ENCODE measurements at places on chromosomes 2 and 18.

DNA sequence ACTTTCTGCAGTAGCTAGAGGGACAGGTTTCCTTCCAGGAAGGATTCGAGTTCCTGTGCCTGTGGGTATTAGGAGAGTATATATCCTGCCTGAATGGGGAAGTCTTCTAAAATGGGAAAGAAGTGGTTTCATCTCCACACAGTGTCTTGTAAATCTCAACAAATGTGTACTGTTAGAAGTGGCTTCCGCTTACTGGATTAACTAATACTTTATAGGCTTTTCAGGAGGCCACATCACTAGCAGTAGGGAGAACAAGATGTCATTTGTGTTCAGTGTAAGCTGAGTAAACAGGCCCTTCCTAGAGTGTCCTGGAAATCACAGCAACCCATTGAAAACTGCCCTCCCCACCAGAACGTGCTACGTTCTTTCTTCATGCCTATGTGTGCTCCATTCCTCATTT lies 12.5 kb upstream of the POLR1B start:
- DNase-seq, result no peak

- no peak for DNase-seq
Measured at GRCh38 chr2:235896061-235896460, 272.1 kb downstream of the GBX2 start.

DNA sequence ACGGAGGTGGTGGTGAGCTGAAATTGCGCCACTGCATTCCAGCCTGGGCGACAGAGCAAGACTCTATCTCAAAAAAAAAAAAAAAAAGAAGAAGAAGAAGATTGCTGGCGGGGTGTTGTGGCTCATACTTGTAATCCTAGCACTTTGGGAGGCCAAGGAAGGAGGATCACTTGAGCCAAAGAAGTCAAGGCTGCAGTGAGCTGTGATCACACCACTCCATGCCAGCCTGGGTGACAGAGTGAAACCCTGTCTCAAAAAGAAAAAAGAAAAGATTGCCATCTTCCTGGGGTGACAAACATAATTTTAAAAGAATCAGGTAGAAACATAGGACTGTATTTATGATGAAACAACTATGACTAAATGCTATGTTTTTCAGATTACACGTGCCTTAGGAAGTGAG lies 55.1 kb upstream of the EML4 start:
- no peak for DNase-seq

GRCh38 chr18:2997846-2998564 lies 14.9 kb downstream of the LPIN2 start:
- no peak for DNase-seq

- no peak for DNase-seq
Measured at GRCh38 chr2:137893145-137893544, 71.1 kb upstream of the HNMT start.

DNA sequence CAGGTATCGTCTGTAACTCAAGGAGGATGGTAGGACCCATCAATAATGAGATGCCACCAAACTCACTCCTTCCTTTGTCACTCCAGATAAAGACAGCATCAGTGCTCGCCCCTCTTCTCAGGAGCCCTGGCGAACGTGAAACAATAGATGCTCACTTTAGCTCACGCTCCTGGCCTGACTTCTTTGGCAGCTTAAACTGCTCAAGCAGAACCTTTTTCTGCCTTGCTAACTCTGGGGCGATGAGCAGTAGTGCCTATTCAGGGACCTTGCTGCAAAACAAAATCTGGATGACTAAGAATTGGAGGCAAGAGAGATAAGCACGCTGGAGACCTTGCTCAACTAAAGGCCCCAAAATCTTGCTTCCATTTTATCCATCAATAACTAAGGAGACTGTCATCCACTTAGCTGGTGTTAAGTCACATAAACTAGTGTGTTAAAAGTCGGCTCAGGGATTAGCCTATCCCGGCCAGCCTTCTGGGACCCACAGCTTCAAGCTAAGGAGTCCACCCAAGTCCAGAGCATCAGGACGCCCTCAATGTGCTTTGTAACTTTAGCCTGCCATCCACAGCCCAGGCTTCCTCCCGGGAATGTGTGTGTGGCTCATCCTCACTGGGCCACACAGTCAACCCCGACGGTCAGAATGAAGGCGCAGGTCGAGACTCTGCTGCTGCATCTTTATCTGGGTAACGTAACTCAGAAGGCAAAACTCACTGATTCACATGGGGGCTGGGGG lies 38.9 kb downstream of the ZNF516 start:
- DNase-seq, result no peak

GRCh38 chr18:6009756-6010155 lies 114.4 kb upstream of the TMEM200C start:
- DNase-seq, result no peak

DNA sequence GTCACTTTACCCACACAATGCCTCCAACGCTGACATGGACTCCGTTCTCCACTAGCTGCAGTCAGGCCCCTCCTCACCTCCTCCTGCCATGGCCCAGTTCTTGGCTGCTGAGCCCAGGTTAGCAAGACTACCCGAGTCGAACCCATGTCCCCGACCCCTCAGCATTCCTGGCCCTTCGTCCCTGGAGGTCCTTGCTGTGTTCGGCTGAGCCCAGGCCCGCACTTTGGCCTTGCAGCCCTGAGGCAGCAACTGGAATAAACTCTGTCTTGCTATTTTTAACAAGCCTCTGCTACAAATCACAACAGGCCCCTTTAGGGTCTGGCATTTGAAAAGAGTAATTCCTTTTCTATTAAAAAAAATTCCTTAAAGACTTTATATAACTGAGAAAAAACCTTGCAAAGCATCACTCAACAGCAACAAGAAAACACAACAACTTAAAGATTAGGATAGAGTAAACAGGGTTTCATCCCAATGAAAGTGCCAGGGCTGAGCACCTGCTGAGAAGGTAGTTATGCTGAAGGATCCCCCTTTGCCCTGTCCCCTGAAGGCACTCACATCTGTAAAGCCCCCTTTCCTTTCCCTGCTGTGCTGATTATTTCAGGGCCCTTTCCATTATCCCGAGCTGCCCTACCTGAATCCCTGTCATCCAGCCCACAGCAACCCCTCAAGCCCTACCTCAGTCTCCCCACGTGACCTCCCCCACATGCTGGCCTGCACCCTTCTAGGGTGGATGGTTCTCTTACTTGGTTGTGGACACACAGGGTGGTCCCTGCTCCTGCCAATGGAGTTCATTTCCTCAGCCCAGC lies 120.0 kb upstream of the SNTG2 start:
- DNase-seq, result no peak

- no peak for DNase-seq
Measured at GRCh38 chr18:41917181-41917580, 37.9 kb upstream of the PIK3C3 start.

GRCh38 chr2:144479138-144479537 lies 40.8 kb downstream of the ZEB2 start:
- DNase-seq, result no peak

GRCh38 chr2:85593023-85593422 lies 2.5 kb upstream of the RNF181 start:
- no peak for DNase-seq

DNA sequence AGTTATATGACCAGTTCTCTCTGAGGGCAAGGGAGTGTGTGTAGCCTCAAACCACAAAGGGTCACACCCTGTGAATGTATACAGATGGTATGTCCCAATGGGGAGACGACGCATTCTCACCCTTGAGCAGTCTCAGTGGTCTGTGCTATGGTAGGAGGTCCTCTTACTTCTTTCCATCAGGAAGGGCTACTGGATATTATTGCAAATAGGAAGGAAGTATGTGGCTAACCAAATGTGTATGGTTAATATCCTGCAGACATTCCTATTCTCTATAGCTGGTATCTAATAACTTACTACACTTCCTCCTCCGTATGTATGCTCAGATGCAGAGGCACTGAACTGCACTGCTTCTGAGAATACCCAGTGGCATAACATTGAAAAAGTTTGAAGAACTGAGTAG lies 306.7 kb upstream of the CCDC68 start:
- DNase-seq, result no peak

GRCh38 chr2:17375262-17375661 lies 143.0 kb downstream of the RAD51AP2 start:
- DNase-seq, result no peak

- no peak for DNase-seq
Measured at GRCh38 chr2:32235315-32235714, 29.4 kb downstream of the NLRC4 start.

GRCh38 chr18:32446780-32447179 lies 23.9 kb downstream of the GAREM1 start:
- no peak for DNase-seq

- DNase-seq, result no peak
Measured at GRCh38 chr2:157971702-157972101, 95.6 kb upstream of the ACVR1 start.

DNA sequence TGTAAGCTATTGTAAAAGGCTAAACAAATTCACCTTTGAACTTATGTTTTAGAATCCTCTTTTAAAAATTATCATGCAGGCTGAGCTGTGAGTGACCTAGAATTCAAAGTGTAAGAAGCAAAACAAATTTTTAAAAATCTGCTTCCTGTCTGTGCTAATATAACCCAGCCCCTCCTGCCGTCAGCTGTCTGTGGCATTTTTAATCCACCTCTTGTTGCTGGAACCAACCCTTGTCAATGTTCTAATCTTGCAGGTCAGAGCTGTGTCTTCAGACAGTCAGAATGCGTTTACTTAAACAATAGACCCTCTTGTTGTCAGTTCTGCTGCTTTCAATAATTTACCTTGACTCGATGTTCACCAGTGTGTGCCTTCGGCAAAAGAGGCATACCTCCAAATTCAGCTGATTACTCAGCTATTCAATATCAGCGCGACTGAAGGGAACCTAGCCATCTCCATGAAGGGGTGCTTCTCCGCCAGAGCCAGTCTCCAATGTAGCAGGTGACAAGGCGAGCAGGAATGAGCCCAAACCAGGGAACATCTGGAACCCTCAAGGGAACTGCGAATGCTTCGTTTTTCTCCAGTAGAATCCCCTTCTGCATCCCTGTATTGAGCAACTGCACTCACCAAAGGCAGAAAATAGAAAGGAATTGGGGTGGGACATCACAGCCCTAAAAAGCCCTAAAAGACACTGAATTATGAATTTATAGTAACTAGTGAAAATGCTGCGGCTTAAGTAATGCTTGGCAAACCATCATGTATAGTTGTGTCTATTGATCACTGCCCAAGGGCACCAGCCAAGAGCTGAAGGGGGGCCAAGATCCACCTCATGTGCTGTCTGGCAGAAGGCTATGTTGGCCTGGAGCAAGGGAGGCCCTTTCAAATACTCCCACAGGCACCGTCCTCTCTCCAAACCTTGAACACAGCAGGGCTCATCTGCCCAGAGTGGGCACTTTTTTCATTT lies 62.5 kb downstream of the LYPD6B start:
- no peak for DNase-seq

DNA sequence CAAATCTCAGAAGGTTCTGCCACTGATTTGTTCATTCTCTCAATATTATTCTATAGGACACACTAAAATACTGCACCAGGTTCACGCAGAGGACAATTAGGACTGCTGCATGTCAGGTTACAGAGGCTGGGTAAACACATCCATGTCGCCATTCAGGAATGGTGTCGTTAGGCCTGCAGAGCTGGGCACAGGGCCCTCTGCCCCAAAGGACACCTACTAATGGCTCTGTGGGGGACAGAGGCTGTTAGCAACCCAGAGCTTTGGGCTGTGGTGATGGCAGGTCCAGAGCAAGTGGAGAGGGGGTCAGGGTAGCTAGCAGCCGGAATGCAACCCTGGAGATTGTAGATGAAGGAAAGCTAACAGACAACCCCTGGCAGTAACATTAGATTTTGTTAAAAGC lies 115.9 kb downstream of the TTC32 start:
- DNase-seq, result no peak

GRCh38 chr2:86632672-86633071 lies 9.0 kb upstream of the RNF103 start:
- no peak for DNase-seq

- DNase-seq, result no peak
Measured at GRCh38 chr2:28347596-28347995, 45.1 kb upstream of the FOSL2 start.

GRCh38 chr18:57188851-57189557 lies 42.1 kb downstream of the BOD1L2 start:
- DNase-seq, result no peak

GRCh38 chr2:237530472-237531433 lies 35.6 kb upstream of the PRLH start:
- DNase-seq, result no peak

DNA sequence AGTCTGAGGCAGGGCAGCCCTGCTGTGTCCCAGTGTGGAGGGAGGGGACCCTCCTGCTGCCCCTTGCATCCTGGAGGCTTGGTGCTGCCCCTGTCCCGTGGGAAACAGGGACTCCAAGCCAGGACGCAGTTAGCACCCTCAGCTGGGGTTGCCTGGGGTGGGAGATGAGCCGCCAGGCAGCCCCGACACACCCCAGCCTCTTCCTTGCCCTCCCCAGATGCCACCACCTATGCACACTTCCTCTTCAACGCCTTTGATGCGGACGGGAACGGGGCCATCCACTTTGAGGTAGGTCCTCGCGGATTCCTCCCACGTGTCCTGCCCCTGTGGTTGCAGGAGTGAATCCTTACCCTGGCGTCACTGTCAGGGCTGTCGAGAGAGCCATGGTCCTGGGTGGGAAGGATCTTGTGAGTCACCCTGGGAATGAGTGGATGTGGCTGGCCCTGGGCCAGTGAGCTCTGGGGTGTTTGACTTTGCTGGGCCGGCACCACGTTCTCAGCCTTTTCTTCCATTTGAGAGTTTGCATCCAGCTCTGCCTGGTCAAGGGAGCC lies 27.5 kb upstream of the FAHD2A start:
- no peak for DNase-seq

DNA sequence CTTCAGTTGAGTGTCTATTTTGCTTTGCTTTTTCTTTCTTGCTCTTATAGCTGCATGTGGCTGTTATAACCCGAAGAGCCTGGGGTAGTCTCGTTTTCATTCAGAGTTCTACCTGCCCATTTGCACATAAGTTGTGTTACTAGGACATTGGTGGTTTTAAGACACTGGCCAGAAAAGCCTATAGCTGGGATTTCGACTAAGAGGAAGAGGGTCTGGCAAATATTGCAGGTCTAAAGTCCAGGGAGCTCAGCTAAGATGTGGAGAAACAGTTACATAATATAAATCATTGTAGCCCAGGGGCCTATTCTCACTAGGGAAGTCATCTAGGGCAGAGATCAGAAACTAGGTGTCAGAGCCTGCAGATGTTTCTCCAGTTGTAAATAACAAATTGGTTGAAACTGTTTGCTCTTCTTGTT lies 120.8 kb downstream of the BABAM2 start:
- DNase-seq, result no peak

GRCh38 chr2:234146087-234146826 lies 95.8 kb downstream of the SPP2 start:
- no peak for DNase-seq

DNA sequence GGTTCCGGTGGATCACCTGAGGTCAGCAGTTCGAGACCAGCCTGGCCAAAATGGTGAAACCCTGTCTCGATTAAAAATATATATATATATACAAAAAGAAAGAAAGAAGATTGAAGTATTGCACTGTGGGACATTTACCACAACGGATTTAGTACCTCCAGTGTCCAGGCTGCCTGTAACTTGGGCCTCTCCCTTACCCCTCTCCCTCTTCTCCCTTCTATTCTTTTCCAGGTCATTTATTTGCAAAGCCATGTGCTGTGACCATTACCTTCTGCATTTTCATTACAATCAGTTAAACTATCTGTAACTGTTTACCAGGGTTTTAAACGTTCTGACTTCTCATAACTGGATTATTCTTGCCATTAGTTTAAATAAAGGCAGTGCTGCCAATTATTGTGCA lies 400.9 kb upstream of the ZNF804A start:
- DNase-seq, result no peak

- DNase-seq, result no peak
Measured at GRCh38 chr2:172545408-172546075, 10.3 kb upstream of the PDK1 start.

Data from CD8-positive, alpha-beta T cell (primary cell).